Stimulated activated CD4-positive, alpha-beta T cell treated with anti-CD3 and anti-CD28 coated beads, Interleukin-12 subunit alpha, Interleukin-12 subunit beta, amount 100 ng/mL, for 4 hours (primary cell): ENCODE measurements at places on chromosomes 3 and 15.

GRCh38 chr3:61409638-61410037, 151.7 kb upstream of the PTPRG start:
- DNase-seq, result no peak

DNA sequence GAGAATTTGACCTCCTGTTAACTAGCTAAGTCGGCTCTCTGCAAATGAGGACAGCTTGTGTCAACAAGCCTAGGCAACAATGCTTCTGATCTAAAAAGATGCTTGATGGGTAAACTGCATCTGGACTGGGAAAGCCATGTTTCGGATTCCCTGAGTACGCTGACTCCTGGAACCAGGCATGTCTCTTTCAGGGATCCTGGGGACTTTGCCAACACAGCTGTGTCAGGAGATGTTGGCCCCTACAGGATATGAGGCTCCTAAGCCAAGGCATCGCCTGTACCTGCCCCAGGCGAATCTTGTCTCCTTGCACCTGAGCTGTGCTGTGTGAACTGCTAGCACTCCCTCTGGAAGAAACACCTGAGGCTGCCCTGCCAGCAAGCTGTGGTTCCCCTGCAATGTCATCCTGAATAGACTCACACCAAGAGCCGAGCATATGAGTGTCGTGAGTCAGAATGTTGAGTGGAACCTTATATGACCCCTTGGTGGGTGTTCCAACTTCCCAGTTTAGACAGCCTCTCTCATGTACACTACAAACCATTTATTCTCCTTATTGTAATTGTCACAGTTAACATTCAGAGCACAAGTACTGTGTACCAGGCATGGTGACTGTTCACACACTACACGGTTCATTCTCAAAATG, 17.0 kb downstream of the EOGT start:
- no peak for DNase-seq

GRCh38 chr3:22371607-22372291, 620.7 kb upstream of the ZNF385D start:
- no peak for DNase-seq

- DNase-seq, result peak; percentile 52
Measured at GRCh38 chr15:70559265-70560239, 203.8 kb downstream of the UACA start.

- DNase-seq, result no peak
Measured at GRCh38 chr3:59621037-59621436, 571.2 kb upstream of the CFAP20DC start.

GRCh38 chr3:25035526-25035925, 392.5 kb upstream of the RARB start:
- no peak for DNase-seq

- DNase-seq, result no peak
Measured at GRCh38 chr3:150699068-150699639, 4.6 kb downstream of the ERICH6 start.

DNA sequence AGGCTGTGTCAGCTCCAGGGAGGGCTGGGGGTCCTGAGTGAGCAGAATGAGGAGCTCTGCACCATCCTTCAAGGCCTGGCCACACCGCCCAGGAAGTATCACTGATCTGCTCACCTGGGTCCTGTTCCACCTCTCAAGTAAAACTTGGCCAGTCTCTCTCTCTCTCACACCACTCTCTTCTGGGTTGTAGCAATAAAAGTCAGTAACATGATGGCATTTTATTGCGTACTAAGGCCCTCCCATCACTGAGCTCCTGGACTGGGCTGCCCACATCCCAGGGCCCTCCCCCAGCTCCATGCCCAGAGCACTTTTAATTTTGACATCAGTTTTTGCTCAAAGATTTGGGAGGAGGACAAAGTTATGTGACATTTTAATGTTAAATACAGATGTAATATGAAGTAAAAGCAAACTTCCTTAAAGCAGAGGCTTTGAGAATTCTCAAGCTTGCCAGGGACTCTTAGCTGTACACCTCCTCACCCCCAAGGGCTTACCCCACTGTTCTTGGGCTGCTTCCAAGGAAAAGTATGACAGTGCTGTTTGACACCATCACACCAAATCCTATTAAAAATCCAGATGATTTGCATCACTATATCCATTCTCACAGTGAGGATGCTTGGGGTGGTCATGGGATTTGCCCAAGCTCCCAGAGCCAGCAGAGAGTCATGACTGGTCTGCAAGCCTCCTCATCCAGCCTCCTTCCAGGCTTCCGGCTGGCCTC, 105.1 kb upstream of the SLCO2A1 start:
- no peak for DNase-seq

- DNase-seq, result no peak
Measured at GRCh38 chr3:117366574-117366973, 657.0 kb downstream of the TUSC7 start.

DNA sequence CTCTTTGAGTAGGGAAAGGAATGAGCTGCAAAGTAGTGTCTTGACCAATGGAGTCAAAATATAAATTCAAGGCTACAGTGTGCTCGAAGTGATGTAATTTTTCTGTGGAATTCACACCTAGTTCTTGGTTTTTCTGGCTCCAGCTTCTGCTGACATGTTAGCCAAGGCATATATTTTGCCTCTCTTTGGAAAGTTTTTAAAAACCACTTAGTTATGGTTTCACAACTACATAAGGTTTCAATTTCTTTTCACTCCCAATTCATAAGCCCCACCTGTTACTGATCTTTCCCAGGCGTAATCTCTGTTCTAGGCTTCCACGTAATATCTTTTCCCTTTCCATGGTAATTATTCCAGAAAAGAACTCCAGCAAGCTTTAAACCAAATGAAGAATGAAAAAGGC, 46.9 kb downstream of the GADL1 start:
- DNase-seq, result no peak

DNA sequence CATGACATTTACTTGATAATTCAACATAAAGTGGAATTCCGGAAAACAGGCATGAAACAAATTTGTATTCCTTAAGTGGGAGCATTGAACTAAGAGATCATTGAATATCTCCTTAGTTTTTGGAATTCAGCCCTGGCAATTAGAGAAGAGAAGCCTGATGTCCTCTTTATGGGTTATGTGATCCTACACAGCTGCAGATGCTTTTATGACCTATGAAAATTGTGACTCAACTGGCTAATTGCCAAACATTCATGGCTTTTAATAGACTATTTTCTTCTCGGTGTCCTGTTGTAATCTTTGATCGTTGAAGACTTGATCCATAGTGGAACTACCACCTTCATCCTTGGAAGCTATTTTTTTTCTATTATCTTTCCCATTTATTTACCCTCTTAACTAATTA, 46.1 kb downstream of the AGBL1 start:
- DNase-seq, result no peak

DNA sequence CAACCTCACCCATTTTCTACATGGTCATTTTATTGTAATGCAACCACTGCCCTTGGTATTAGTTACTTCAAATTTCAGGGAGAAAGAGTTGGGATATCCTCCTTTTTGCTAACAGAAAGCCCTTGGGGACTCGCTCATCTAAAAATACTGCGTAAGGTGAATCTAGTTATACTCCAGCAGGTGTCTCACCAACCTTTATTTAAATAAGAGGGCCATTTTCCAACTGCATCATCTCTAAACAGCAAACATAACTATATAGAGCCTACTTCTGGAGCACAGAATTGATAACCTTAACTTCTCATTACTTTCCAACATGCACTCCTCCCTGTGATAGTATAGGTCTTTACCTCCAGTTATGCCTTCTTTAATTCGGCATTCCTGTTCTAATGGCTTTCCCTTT, 77.5 kb downstream of the TBL1XR1 start:
- no peak for DNase-seq

GRCh38 chr3:105345156-105345555, 21.6 kb upstream of the ALCAM start:
- no peak for DNase-seq

DNA sequence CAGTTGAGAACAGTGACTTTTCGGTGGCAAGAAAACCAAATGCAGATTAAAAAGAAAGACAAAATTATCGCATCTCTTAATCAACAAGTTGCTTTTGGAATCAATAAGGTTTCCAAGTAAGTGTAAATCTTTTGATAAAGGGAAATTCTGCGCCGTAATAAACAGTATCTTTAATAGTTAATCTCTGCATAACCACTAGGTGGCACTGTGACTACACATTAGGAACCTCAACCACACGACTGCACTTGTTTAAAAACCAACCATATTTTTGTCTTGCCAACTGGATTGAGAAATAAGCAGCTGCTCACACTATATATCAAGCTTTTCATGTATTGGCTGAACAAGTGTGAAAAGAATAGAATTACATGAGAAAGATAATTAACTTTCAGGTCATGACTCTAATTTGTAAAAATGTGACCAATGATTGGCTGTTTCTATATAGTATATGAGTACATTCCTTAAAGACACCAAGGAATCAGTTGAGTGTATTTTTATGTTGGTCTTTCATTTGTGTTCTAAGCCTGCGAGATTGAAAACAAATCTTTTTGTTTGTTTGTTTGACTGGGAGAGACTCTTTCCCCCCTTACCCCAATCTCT, 72.7 kb downstream of the DZIP3 start:
- no peak for DNase-seq

- DNase-seq, result no peak
Measured at GRCh38 chr3:160052385-160053047, 63.9 kb downstream of the IL12A start.

GRCh38 chr3:55782807-55783206, 295.7 kb upstream of the WNT5A start:
- DNase-seq, result no peak

DNA sequence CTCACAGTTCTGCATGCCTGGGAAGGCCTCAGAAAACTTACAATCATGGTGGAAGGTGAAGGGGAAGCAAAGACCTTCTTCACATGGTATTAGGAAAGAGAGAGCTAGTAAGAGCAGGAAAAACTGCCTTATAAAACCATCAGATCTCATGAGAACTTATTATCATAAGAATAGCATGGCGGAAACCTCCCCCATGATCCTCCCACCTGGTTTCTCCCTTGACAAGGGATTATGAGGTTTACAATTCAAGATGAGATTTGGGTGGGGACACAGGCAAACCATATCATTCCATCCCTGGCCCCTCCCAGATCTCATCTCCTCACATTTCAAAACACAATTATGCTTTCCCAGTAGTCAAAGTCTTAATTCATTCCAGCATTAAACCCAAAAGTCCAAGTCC, 34.6 kb upstream of the TMEM45A start:
- DNase-seq, result no peak
